ENCODE measurements at places on chromosomes 2 and 18. TPM values are rescaled to one million over a fixed set of nuclear protein-coding genes. Genes with fewer than 3 reads are reported as not detected.

The RSAD2 gene
- 2.2 TPM for total RNA-seq

The ACADL gene
- 0.15 TPM for total RNA-seq

The MAP3K19 gene
- total RNA-seq = not detected

The UPP2 gene
- total RNA-seq = not detected

The MARCO gene
- not detected for total RNA-seq

The CHRND gene
- not detected for total RNA-seq

The IMPACT gene
- 35.6 TPM for total RNA-seq

The CNDP1 gene
- total RNA-seq = not detected

The CCL20 gene
- not detected for total RNA-seq

The COQ10B gene
- 15.2 TPM for total RNA-seq

The CHRNG gene
- total RNA-seq = not detected

The USP40 gene
- total RNA-seq = 29.6 TPM

The KATNAL2 gene
- 15.4 TPM for total RNA-seq

The PLCD4 gene
- total RNA-seq = 0.24 TPM

The IL1R2 gene
- not detected for total RNA-seq

The ZC3H6 gene
- 7.6 TPM for total RNA-seq

The IGFBP2 gene
- 767 TPM for total RNA-seq

The STAM2 gene
- total RNA-seq = 28.1 TPM

The TMEM37 gene
- total RNA-seq = 13.8 TPM

The MC4R gene
- not detected for total RNA-seq

The VRK2 gene
- total RNA-seq = 16.1 TPM

The ALPP gene
- total RNA-seq = not detected

The FZD7 gene
- 15.1 TPM for total RNA-seq

The IWS1 gene
- total RNA-seq = 67.2 TPM

The NEU2 gene
- not detected for total RNA-seq

The SRD5A2 gene
- total RNA-seq = not detected

The COL4A4 gene
- total RNA-seq = not detected

The CD226 gene
- 0.71 TPM for total RNA-seq

The PNO1 gene
- total RNA-seq = 37.1 TPM

The BOLL gene
- total RNA-seq = not detected

The SIGLEC15 gene
- 0.92 TPM for total RNA-seq

The MYOM1 gene
- 0.46 TPM for total RNA-seq

The ASB18 gene
- not detected for total RNA-seq

The MYL12B gene
- 389 TPM for total RNA-seq

The PSMG2 gene
- total RNA-seq = 74.4 TPM

The PDE11A gene
- not detected for total RNA-seq

The NYAP2 gene
- not detected for total RNA-seq

The C2orf66 gene
- 0.28 TPM for total RNA-seq

The CDK15 gene
- total RNA-seq = 0.11 TPM

The IL1B gene
- total RNA-seq = 2.1 TPM

The KIF5C gene
- 0.74 TPM for total RNA-seq

The TTC31 gene
- total RNA-seq = 28.6 TPM

The PROKR1 gene
- 15.7 TPM for total RNA-seq

The UGT1A8 gene
- not detected for total RNA-seq

The GAD1 gene
- total RNA-seq = 0.70 TPM

The TACR1 gene
- not detected for total RNA-seq

The ZSCAN30 gene
- 17.0 TPM for total RNA-seq

The EFEMP1 gene
- total RNA-seq = not detected

The SPC25 gene
- 64.3 TPM for total RNA-seq

The MYO5B gene
- total RNA-seq = 0.30 TPM

The SH2D6 gene
- total RNA-seq = 1.1 TPM

The PLEK gene
- total RNA-seq = not detected

The PPP1R1C gene
- 5.3 TPM for total RNA-seq

The SERPINB11 gene
- not detected for total RNA-seq

The ANKRD30BL gene
- total RNA-seq = 2.2 TPM

The PRKAG3 gene
- not detected for total RNA-seq

The CRACDL gene
- total RNA-seq = not detected

All from A673 (cell line).